GM20000 (cell line): ENCODE measurements at places on chromosomes 6 and 20.
A peak's percentile ranks its signal among the peaks of the same experiment; 100 is the strongest.

DNA sequence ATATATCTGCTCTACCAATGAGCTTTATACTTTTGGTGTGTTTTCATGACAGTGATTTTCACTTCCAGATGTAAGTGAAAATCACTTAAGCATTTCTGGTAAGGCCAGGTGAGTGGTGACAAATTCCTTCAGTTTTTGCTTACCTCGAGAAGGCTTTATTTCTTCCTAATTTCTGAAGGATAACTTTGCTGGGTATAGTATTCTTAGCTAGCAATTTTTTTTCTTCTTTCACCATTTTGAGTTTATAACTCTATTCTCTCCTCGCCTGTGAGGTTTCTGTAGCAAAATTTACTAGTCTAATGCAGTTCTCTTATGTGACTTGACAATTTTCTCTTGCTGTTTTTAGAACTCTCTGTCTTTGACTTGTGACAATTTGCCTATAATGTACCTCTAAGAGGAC, 7.1 kb downstream of the FHL5 start:
- DNase-seq, result no peak

- peak; percentile 85 for DNase-seq
Observed at GRCh38 chr6:41463062-41463930, 82.9 kb upstream of the FOXP4 start.

GRCh38 chr20:50533061-50533460, 22.9 kb downstream of the PTPN1 start:
- DNase-seq, result no peak

GRCh38 chr20:25584905-25585704, at the start of gene NINL:
Gene NINL, minus strand, starts transcription at chr20:25585531. Its CDS starts 58,944 bp downstream, at chr20:25526587.
- peak; percentile 67 for DNase-seq

- peak; percentile 16 for DNase-seq
Observed at GRCh38 chr6:29071831-29072723, 15.0 kb downstream of the OR2B3 start.

DNA sequence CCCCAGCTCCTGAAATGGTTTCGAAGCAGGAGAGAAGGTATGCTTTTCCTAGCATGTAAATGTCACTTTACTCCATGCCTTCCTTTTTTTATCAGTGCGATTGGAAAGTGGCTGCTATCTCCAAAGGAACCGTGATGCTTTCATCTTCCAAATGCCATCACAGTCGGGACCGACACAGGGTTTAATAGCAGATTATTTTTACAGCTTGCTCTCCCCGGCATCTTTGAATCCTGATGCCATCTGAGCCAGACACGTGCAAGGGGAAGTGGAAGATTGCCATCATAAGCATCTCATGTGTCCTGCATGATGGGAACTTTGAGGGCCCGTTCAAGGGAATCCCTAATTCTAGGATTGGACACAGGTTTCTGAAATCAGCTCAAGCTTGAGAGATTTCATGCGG, 253.4 kb upstream of the KCNG1 start:
- DNase-seq, result no peak

DNA sequence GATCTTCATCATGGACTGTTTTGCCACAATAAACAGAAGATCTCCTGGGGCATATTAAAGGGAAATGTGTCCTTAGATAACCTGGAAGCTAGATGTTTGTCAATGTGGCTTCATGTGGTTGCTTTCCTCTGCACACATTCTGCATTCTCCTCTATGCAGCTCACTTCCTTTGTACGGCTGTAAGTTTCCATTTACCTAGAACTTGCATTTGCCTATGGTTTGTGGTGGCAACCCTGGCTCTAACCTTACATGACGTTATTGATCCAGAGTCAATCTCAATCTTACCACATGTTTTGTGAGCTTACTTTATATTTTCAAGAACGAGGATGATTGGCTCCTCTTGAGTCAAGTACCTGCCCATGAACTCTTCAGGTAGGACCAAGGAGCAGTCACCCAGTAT, 863.1 kb downstream of the MAFB start:
- DNase-seq, result peak; percentile 20

DNA sequence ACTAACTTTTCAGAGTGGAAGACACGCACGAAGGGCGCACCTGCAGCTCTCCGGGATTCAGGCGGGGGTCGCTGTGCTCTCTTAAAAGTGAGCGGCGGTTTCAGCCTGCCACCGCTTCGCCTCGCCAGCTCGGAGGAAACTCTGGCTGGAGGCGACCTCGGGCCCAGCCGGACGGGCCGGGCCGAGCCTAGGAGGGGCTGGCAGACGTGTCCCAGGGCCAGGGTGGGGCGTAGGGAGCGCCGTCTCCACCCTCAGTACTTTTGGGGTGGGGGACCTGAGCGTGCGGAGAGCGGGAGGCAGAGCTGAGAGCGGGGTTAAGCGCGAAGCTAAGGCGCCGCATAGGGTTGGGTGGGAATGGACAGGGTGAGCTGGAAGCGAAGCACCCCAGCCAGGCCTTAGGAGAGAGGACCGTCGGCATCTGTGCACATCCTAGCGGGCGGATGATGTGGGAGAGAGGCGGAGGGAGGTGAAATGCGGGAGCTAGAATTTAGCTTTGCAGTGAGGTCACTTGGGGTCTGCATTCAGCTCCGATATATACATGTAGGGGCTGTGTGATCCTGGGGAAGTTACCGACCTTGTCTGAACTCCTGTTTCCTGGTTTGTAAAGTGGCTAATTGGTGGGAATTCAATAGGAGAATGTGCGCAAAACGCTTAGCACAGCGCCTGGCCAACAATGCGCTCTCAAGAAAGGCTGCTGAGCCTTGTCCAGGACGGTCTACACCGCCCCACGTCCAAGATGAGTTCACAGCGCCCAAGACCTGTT, 6.5 kb upstream of the TFAP2A start:
- DNase-seq, result no peak

GRCh38 chr20:47144463-47144862, 212.0 kb downstream of the ZMYND8 start:
- DNase-seq, result no peak
